Esophagus muscularis mucosa (tissue), 4 donors: ENCODE measurements at places on chromosomes 1 and 21. TPM values are rescaled to one million over a fixed set of nuclear protein-coding genes. Genes with fewer than 3 reads are reported as not detected.

GRCh38 chr1:244074559-244075171 is 23.6 kb downstream of the ZBTB18 start:
- no peak for DNase-seq

DNA sequence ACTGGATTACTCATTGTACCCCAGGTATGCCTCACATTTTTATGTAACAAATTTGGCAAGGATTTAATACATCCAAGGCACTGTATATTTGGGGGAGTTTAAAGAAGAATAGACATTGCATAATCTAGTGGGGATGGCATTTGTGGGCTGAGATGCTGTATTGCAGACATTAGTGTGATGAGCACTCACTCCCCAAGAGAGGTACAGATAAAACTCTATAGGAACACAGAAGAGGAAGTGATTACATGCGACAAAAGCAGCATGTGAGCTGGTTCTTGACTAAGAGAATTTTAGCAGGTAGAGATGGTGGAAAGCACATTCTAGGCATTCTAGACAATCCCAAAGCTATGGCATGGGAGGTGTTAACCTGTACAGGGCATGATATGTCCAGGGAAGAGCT is 24.2 kb upstream of the CDC14A start:
- DNase-seq: no peak

DNA sequence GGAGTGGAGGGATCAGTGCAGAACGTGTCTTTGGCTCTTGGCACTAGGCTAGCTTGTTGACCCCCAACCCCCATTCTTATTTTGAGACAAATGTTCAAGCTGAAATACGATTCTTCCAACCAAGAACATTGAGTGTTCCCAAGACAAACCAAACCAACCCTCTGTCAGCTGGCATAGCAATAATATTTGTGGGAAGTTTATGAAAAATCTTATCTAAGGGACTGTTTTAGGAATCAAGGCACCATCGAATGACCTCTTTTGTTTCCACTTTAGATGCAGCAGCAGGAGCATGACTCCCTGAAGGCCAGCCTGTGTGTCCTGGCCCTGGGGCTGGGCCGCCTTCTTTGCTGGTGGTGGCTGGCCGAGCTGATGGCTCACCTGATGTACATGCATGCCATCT is 89.2 kb downstream of the HHAT start:
- DNase-seq: peak; percentile 88

- DNase-seq: no peak
Measured at GRCh38 chr1:169884634-169885033, 9.1 kb downstream of the SCYL3 start.

- no peak for DNase-seq
Measured at GRCh38 chr21:15018382-15018781, 46.4 kb downstream of the NRIP1 start.

GRCh38 chr1:113320272-113320671 is 70.0 kb upstream of the MAGI3 start:
- DNase-seq: no peak

DNA sequence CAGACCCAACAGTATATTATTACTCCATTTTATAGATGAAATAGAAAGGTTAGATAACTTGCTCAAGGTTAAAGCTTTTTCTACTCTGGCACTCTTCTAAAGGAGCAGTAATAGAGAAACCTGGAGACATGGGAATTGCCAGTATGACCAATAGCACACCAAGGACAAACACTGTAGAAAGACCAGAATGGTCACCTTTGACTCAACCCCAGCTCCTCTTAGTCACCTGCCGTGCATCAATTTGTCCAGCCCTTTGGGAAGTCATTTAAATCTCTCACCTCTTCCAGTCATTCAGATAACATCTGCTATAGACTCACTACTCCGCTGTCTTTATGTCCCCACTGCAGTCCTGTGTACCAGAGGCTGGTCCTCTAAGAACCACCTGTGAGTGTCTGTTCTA is 23.9 kb upstream of the SLC44A3 start:
- DNase-seq: no peak

- no peak for DNase-seq
Measured at GRCh38 chr1:204417074-204417997, 5.7 kb upstream of the PPP1R15B start.

GRCh38 chr1:233252441-233252840 is 43.1 kb downstream of the PCNX2 start:
- DNase-seq: no peak

DNA sequence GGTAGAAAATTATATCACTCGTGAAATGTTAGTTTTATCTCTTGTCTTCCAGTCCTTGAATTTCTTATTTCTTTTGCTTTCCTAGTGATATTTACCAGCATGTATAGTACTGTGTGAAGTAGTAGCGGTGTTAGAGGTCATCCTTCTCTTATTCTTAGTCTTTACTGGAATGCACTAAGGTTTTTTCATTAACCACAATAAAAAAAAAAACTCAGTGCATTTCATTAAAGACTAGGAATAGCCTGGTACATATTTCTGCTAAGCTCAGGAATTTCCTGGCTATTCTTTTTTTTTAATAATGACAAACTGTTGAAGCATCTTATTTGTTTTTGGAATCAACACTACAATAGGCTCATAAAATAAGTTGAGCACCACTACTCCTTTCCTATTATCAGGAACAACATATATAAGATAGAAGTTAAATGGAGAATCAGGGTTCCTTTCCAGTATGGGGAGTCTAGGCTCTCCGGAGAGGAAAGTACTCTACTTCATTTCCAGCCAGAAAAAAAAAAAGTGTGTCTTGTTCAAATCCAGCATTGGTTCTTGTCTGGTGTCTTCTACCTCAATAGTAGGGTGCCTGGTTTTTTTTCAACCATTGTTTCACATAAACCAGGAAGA is 60.0 kb downstream of the TNFSF18 start:
- no peak for DNase-seq

DNA sequence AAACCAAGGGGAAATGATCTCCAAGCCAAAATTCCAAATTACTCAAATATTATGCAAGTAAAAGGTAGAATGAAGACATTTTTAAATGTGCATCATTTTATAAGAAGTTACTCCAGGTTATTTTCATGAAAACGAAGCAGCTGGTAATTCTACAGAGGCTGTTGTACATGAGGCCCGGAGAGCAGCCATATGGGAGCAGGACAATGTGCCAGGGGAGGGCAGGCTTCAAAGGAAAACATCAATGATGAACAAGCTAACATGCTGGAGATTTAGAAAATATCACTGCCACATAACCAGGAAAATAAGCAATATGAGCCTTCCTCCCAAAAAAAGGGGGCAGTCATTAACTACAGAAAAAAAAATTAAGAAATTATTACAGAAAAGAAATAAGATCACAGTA is 109.1 kb downstream of the TIAM1 start:
- DNase-seq: no peak

DNA sequence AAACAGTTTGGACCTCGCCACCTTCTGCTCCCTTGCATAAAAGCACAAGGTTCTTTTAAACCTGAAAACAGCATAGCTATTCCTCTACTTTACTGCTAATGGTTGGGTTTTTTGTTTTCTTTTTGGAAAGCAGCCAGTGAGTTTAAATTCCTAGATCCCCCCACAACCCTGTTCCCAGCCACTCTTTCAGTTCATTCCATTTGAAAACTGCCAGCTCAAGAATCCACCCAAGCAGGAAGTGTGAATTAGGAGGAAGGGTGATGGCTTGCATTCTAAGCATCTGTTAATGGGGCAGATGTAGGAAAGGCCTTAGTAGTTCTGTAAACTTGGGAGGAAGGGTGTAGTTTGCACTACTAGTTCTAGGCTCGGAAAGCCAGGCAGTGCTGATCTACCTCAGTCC is 172.9 kb upstream of the HOOK1 start:
- DNase-seq: no peak

GRCh38 chr1:229879746-229880145 is 187.3 kb upstream of the GALNT2 start:
- DNase-seq: peak; percentile 70

DNA sequence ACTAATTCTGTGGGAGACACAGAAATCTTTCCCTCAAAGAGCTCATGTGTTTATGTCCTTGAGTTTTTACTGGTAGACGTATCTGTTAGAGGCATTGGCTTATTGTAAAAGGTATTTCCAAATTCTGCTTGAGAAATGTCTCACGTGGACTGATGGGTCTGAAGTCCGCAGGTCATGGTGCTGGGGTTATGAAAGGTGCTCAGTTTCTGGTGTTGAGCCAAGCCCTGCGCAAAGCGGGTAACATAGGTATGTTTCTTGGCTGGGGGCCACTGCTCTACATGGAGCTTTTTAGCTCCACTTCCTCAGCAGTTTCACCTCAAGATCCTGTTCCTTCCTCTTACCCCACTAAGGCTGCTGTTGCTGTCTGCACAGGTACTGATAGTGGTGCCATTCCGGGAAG is 10.8 kb downstream of the UTP25 start:
- peak; percentile 55 for DNase-seq

GRCh38 chr1:173009597-173009996 is 41.1 kb downstream of the TNFSF18 start:
- DNase-seq: no peak

- DNase-seq: no peak
Measured at GRCh38 chr1:78088015-78088414, 42.2 kb downstream of the GIPC2 start.

DNA sequence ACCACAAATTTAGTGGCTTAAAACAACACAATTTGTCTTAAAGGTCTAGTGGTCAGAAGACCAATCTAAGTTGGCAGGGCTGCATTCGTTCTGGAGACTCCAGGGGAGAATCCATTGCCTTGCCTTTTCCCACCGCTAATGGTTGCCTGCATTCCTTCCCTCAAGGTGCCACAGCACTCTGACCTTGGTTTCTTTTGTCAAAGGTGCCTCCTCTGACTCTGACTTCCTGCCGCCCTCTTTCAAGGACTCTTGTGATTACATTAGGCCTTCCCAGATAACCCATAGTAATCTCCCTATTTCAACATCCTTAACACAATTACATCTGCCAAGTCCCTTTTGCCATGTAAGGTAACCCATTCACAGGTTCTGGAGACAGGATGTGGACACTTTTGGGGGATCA is 145.3 kb downstream of the S1PR1 start:
- DNase-seq: peak; percentile 42

DNA sequence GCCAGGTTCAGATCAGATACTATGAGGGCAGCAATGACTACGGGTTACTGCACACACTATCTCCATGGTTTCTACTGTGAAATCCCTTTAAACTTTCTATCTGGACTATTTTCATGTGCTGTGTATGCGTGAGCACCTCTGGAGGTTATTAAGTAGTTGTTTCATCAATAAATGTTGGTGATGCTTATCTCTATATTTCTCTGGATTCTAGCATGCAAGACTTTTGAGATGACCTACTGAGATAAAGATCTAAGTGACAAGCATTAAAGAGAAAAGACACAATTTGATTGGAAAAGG is 194.0 kb downstream of the NRIP1 start:
- DNase-seq: no peak

DNA sequence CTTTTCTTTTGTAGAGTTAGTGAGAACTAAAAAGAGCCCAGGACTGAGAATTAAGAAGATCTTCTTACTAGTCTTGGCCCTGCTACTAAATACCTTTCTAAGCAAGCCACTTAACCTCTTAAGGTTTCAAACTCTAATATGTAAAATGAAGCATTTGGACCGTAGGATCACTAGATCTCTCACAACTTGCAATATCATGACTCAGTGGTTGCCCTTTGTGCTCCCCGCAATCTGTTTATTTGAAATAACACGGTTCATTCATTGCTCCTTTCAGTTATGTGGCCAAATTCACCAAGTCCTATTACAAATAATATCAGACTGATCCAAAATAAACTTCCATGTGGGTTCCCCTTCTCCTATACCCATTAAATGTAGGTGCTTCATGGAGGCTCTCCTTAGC is 10.8 kb downstream of the PALMD start:
- DNase-seq: no peak

DNA sequence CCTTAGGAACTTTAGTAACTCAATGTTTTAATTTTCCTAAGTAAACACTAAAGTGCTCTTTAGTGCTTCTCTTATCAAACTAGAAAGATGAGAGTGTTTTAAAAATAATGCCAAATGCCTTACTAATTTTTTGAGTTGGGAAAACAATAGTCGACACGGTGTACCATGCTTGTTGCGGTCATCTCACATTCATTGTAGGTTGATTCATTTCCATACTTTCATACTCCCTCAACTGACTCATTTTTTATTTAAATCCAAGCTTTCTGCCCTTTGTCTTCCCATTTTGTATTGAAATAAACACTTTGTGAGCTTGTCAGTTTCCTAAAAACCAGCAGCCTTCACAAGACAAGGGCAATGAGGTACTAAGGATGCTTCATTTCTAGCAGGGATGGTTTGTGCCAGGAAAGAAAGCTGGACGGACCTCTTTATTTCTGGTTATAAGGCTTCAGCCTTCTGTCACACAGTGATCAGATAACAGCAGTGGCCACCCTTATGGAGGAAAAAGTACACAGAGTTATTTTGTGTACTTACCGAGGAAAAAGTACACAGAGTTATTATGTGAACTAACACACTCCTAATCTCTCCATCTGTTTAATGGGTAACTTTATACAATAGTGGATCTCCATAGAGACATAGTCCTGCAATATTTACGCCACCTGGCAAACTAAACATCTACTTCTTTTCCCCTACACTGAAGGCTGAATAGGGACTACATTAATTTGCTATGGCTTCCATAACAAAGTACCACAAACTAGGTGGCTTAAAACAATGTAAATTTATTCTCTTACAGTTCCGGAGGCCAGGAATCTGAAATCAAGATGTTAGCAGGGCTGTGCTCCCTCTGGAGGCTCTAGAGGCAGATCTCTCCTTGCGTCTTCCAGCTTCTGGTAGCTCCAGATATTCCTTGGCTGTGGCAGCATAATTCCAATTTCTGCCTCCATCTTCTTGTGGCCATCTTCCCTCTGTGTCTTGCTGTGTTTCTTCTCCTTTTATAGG is 13.0 kb upstream of the CCDC190 start:
- DNase-seq: no peak

DNA sequence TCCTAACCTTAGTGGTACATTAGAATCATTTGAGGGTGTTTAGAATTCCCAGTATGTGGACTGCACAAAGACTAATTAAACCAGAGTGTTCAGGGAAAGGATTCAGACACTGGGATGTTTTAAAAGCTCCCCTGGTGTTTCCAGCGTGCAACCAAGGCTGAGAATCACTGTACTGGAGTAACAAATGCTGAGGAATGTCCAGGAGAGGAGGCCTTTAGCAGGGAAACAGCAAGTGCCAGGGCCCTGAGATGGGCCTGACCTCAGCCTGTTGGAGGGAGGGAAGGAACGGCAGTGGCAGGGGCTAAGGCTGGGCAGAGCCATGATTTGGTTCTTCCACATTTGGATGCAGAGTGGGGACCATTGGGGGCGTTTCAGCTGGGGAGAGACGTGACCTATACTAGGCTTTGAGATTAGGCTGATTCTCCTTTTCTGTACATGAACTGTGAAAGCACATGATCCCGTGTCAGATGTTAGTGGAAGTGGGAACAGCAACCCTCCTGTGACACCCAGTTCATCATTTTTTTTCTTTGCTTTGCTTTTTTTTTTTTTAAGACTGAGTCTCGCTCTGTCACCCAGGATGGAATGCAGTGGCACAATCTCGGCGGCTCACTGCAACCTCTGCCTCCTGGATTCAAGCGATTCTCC is 49.3 kb downstream of the KANK4 start:
- no peak for DNase-seq

The RNF187 gene
- 62.1 TPM for total RNA-seq

The DNASE2B gene
- not detected for total RNA-seq

The DYNLT5 gene
- total RNA-seq: 1.2 TPM

The KRTAP13-2 gene
- not detected for total RNA-seq

The PSMB2 gene
- 32.9 TPM for total RNA-seq

The KRTAP12-2 gene
- total RNA-seq: not detected

The ADGRL2 gene
- 83.7 TPM for total RNA-seq

The PEAR1 gene
- 12.6 TPM for total RNA-seq

The MIB2 gene
- total RNA-seq: 62.5 TPM

The MAEL gene
- total RNA-seq: 1.3 TPM
